ENCODE measurements at places on chromosomes 6 and 20. TPM values are rescaled to one million over a fixed set of nuclear protein-coding genes. Genes with fewer than 3 reads are reported as not detected.

ENPP3 gene
- total RNA-seq = not detected

DAAM2 gene
- under 0.01 TPM for total RNA-seq

SLC12A5 gene
- not detected for total RNA-seq

SIRPB2 gene
- total RNA-seq = 0.26 TPM

CAGE1 gene
- total RNA-seq = not detected

APCDD1L gene
- total RNA-seq = not detected

BCKDHB gene
- 15.0 TPM for total RNA-seq

OR2H2 gene
- total RNA-seq = not detected

PLCB1 gene
- 1.1 TPM for total RNA-seq

FOXA2 gene
- 6.8 TPM for total RNA-seq

ULBP3 gene
- total RNA-seq = 11.1 TPM

SULF2 gene
- 25.3 TPM for total RNA-seq

SFT2D1 gene
- 47.9 TPM for total RNA-seq

QRSL1 gene
- 13.4 TPM for total RNA-seq

SLC22A2 gene
- total RNA-seq = not detected

RAD21L1 gene
- total RNA-seq = under 0.01 TPM

C4A gene
- 1.2 TPM for total RNA-seq

ERVFRD-1 gene
- not detected for total RNA-seq

LY6G5C gene
- total RNA-seq = not detected

THBS2 gene
- 3.6 TPM for total RNA-seq

RPL7L1 gene
- total RNA-seq = 109 TPM

ADGRB3 gene
- total RNA-seq = not detected

SLC17A9 gene
- 0.53 TPM for total RNA-seq

TRIM31 gene
- not detected for total RNA-seq

OR2J3 gene
- not detected for total RNA-seq

SLC22A23 gene
- 18.7 TPM for total RNA-seq

CST1 gene
- not detected for total RNA-seq

CDS2 gene
- total RNA-seq = 23.4 TPM

DYNLRB1 gene
- total RNA-seq = 34.3 TPM

Measured in bronchial epithelial cell (primary cell).